ENCODE measurements at places on chromosomes 1 and 21.

- no peak for DNase-seq
These were observed 93.8 kb downstream of the ATP1B1 start for GRCh38 chr1:169200319-169200718.

DNA sequence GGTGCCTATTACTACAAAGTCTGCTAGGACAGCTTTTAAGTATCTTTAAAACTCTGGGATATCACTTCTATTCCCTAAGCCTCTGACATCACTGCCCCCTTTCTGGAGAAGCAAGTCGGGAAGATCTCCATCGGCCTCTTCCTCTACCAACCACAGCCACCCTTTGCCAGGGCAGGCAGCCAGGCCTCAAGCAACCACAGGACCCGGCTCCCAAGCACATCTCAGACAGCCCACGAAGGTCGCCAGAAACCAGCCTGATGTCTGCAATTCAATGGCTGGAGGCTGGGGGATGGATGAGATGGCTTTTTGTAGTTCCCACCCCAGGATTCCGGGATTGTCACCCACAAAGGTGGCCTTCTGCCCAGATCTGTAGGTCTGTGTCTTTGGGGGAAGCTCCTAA, 70.7 kb downstream of the LGR6 start:
- DNase-seq: no peak

DNA sequence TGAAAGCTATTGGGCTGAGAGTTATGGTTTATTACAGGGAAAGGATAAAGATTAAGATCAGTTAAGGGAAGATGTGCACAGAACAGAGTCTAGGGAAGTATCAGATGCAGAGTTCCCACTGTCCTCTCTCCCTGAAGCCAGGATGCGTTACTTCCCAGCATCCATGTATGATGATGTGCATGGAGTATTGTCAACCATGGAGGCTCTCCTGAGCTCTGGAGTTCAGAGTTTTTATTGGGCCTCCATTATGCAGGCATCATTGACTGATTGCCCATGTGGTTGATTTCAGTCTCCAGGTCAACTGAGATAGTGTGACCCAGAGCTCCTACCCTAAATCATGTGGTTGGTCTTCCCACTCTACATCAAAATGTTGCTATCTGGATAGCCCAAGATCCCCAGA, 30.7 kb downstream of the SERINC2 start:
- no peak for DNase-seq

- no peak for DNase-seq
These were observed 144.3 kb downstream of the NTPCR start for GRCh38 chr1:233094691-233095090.

GRCh38 chr1:36154765-36155407, 1.1 kb upstream of the MAP7D1 start:
- DNase-seq: no peak

DNA sequence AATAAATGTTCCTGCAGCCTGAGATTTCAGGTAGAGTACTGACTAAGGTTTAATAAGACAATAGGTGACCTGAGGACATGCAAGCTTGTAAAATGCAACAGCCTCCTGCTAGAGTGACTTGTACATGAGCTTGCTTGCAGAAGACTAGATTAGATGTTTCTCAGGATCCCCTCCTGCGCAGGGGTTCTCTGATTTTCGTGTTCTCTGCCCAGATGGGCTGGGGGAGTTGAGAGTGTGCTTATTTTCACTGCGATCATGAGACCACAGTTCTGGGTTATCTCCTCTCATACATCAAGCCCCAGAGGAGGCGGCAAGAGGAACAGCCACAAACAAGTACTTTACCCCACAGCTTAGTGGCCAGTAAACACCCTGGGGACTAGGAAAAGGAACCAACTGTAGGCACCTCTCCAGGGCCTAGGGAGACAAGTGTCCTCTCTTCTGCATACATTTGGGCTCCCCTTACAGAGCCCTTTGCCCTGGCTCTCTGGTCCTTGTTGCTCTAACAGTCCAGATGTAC, 8.0 kb downstream of the TMEM81 start:
- DNase-seq: peak; percentile 0

- peak; percentile 65 for DNase-seq
These were observed 15.4 kb downstream of the EFNA3 start for GRCh38 chr1:155093911-155094621.

DNA sequence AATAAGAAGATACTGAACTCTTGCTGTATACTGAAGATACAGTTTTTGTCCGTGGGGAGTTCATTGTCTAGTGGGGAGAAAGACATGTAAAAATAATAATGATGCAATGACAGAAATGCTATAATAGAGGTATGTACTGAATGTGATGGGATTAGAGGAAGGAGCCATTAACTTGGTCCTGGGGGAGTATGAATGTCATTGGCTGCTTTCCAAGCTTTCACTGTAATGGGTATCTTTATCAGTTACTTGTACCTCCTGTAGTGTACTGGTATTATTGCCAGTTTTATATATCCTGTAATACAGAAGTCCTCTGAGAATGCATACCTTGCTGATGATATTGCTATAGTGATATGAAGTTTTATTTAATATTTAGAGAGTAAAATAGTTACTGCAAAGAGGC, 7.4 kb downstream of the BTBD8 start:
- peak; percentile 9 for DNase-seq

GRCh38 chr1:69191335-69191734, 376.4 kb upstream of the LRRC7 start:
- peak; percentile 3 for DNase-seq

DNA sequence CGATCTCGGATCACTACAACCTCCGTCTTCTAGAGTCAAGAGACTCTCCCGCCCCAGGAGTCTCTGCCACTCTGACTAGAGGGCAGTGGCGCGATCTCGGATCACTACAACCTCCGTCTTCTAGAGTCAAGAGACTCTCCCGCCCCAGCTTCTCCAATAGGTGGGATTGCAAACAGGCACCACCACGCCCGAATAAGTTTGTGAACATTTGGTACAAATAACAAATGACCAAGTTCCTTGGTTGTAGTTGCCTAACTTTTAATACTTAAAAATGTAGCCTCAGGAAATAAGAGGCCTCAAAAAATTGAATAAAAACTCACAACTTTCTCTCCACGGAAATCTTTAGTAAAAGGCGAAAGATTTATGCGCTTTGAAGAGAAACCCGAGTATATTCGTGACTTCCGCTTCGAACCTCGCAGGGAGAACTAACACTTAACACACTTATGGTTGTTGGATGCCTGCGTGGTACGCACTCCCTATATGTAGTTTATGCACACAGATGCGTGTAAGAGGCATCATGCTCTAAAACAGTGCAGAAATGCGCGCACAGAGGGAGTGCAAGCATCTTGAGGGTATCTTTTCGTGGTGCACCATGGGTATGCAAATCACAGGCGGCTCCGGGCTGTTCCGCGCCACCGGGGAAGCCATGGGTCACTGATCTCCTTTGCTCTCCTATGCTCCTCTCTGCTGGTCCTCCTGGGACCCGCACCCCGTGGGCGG, 11.4 kb downstream of the BTBD19 start:
- DNase-seq: peak; percentile 96

GRCh38 chr1:64884261-64885040, 81.9 kb downstream of the JAK1 start:
- no peak for DNase-seq

- no peak for DNase-seq
These were observed 28.5 kb upstream of the SPSB1 start for GRCh38 chr1:9263984-9264872.

DNA sequence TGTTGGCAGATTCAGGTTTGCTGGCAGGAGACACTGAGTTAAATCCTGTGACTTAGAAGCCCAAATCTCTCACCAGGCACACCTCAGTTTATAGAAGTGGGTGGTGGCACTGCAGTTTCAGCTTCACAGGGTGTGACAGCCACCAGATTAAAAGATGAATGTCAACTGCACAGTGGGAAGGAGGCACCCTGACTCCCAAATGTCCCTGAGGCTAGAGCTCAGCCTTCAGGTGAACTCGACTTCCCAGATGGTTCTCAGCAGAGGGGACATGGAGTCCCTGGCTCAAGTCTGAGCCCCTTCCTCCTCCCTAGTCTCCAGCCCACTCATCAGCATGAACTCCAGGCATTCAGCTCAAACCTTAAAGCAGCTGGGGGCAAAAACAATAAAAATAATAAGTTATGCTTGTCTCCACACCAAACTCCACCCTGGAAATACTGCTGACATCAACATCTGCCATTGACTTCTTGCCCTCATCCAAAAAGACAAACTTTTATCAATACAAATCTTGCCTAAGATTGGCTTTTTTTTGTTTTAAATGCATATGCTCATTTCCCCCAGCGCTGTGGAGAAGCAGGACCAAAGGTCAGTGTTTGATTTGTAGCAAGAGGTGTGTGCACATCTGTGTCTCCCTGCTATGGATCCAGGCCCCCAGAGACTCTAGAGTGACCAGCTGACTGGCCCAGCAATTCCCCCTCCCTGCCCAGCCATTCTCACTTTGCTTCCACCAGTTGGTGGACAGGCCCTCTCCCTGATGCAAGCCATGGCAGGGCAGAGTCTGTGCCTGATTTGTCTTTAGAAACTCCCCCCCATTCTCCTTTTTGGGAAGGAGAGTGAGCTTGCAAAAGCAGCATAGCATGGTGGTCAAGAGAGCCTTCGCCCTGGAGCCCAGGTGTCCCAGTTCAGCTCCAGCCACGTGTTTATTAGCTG, 18.5 kb upstream of the S100A7 start:
- DNase-seq: no peak

DNA sequence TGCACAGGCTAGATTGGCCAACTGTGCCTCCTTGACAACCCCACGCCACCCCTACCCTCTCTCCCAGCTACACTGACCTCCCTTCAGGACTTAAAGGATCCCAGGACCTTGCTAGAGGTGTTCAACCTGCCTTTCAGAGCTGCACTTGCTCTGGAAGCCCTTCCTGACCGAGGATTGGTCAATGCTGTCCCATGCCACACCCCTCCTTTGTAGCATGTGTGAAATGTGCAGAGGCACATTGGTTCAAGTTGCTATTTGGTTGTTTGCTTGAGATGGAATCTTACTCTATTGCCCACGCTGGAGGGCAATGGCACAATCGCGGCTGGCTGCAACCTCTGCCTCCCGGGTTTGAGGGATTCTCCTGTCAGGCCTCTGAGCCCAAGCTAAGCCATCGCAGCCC, 21.8 kb downstream of the ACTA1 start:
- DNase-seq: no peak

DNA sequence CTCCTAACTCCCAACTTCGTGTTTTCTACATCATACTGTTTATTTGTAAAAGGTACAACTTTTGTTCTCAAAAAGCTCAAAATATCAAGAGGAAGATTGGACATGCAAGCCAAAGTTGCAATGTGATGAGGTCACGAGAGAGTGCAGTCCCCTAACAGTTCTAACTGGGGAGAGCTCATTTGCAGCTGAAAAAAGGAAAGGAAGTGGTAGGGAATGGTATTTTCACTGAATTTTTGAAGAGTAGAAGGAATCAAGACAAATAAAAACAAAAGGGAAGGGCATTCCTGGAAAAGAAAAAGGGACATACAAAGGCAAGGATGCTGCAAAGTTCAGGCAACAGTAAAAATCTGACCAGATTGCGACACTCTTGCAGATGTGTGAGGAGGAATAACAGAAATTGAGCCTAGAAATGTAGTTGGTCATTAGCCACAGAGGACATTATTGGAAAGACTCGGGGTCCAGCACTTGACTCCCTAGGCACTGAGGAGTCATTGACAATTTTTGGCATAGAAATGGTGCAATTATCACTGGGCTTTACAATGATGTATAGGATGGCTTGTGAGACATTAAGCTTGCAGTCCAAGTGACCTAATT, 67.9 kb downstream of the TBX15 start:
- no peak for DNase-seq

DNA sequence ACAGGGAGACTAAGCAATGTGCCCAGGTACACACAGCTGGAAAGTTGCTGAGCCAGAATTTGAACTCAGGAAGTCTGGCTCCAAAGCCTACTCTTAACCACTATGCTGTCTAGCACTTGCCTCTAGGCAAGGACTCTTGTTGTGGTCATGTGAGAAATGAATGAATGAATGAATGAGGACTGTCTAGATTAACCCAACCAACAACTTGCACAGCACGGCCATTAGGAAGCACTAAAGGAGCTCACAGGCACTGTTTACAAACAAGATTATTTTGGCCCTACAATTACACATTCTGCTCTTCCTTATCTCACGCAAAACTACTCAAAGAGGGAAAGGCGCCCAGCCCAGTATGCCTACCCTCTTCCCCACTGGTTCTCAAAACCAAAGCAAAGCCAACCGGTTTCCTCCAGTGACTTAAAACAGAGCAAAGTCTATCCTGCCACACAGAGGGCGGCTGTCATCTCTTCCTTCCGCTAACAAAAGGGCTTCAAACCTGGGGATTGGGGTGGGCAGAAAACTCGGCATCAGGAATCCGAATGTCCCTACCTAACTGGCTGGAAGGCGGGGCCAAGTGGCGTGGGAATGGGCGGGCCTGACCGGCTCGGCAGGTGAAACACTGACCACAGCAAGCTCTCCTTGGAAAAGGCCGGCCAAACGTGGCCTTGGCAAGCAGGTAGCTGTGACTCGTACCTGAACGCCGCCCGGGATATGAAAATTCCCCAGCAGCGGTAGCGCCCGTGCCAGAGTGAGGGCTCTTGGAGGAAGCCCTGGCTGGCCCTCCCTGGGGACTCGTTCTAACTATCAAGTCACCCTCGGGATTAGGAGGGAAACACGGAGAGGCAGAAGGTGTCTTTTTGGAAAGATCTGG, 948 bp downstream of the STK40 start:
- DNase-seq: no peak

DNA sequence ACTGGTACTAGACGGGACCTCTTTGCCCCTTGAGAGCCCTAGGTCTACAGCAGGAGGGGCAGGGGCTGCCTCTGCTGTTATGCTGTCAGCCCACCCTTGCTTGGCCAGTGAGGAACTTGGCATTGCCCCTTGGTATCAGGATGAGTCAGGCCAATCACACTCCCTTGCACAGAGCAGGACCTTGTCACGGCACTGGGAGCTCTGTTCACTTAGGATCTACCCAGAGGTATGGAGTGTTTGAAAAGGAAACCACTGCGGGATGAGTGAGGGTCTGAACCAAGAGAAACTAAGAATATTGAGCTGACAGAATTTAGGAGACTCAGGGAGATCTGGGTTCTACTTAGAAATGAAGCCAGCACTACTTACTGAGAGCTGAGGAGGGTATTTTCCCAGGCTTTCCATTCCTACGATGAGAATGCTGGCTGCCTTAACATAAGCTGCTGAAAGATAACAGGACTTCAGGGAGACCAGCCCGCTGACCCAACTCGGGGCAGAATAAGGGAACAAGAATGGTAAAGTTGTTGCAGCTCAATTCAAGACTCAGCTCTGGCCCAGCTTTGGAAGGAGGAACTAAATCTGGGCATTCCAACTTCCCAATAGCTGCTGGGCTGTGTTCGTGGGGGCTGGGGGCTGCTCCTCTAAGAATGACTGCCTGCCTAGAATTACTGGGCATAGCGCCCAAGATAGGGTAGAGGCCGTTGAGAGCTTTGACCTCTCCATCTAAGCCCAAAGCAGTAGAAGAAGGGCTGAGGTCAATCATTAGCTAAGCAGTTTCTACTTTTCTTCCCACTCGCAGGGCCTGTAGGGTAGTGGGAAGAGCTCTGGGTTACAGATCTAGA, 1.5 kb downstream of the FABP3 start:
- DNase-seq: no peak

DNA sequence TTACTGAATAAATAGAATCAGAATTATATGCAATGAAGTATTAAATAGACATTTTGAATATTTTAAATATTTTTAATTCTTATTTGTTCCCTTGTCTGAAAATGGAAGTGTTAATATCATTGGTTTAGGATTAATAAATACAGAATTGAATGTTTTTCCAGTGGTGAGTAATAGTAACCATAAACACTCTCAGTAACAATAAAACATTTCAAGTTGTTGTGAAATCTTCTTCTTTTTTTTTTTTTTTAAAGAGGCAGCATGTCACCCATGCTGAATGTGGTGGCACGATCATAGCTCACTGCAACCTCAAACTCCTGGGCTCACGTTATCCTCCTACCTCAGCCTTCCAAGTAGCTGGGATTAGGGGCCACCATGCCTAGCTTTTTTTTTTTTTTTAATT, 86.2 kb upstream of the ZBTB18 start:
- DNase-seq: no peak

- DNase-seq: no peak
These were observed 268.8 kb upstream of the CSF3R start for GRCh38 chr1:36751525-36751924.
